Esophagus squamous epithelium (tissue), 5 donors: ENCODE measurements at places on chromosomes 12 and 14.

DNA sequence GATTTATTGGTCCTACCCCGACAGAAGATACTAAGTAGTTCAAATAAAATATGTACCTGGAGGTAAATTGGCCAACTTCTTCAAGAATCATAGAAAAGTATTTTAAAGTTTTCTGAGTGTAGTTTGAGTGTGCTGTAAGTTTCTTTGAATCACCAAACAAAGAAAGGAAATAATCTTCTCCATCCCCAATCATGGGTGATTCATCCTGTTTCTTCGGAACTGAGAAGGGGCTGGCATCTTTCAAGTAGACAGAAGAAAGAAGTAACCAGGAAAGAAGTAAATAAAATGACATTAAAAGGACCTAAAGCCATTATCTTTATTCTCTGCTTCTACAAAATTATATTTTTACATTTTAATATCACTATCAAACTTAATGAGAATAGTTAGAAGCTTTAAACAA, 6.8 kb downstream of the LMNTD1 start:
- no peak for DNase-seq

GRCh38 chr14:48398675-48399282, 723.4 kb upstream of the MDGA2 start:
- DNase-seq: no peak

- DNase-seq: no peak
Observed at GRCh38 chr14:98612434-98613200, 659.4 kb downstream of the BCL11B start.

DNA sequence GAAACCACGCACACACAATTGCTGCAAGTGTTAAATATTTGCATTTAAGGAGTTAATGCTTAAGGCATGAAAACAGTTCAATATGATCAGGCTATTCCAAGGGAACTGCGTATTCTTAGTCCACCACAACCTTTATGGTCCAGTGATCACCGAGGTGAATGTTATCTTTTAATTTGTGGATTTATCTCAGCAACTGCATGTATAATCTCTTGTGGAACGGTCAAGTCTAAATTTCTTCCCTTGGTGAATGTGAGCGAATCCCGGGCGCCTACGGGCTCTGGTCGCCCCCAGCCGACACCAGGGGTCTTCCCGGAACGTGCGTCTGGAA, 999 bp upstream of the AK7 start:
- DNase-seq: no peak

- DNase-seq: no peak
Observed at GRCh38 chr12:72289633-72290032, 17.5 kb downstream of the TRHDE start.

DNA sequence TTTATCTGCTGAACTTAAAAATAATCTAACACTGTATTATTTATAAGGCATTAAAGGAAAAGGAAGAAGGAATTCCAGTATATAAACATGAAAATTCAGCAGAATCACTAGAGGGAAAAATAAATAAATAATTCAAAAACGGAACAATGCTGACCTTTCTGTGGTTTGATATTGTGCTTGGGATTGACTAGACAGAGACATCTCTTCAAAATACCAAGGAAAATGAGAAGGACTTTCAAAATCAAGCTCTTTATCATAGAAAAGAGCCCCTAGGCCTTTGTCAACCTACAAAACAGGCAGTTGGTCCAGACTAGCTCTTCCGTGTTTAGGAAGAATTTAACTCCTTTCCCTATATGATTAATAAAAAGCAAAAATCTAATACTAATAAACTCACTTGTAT, 6.3 kb upstream of the FLRT2 start:
- no peak for DNase-seq
